Fibroblast of lung (primary cell): ENCODE measurements at places on chromosomes 2 and 18. TPM values are rescaled to one million over a fixed set of nuclear protein-coding genes. Genes with fewer than 3 reads are reported as not detected.

Gene G6PC2
- not detected in 2 replicates for total RNA-seq

Gene IL1F10
- total RNA-seq = not detected in 2 replicates

DNA sequence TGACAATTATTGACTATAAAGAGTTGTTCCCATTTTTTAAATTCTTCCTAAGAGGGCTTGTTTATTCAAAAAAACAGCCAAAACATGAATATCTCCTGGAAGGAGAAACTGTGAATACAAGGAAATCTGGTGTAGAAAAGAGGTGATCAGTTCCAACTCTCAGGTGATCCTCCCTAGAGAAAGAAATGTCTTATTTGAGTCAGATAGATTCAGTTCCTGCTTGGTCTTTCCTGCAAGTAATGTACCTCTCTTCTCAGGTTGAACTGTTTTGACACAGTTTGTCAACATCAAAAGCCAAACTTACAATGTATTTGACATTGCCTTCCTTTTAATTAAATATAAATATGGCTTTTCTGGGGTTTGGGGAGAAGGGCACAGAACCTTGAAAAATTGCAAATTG is 567.4 kb downstream of the ARHGAP15 start:
- no peak for DNase-seq

DNA sequence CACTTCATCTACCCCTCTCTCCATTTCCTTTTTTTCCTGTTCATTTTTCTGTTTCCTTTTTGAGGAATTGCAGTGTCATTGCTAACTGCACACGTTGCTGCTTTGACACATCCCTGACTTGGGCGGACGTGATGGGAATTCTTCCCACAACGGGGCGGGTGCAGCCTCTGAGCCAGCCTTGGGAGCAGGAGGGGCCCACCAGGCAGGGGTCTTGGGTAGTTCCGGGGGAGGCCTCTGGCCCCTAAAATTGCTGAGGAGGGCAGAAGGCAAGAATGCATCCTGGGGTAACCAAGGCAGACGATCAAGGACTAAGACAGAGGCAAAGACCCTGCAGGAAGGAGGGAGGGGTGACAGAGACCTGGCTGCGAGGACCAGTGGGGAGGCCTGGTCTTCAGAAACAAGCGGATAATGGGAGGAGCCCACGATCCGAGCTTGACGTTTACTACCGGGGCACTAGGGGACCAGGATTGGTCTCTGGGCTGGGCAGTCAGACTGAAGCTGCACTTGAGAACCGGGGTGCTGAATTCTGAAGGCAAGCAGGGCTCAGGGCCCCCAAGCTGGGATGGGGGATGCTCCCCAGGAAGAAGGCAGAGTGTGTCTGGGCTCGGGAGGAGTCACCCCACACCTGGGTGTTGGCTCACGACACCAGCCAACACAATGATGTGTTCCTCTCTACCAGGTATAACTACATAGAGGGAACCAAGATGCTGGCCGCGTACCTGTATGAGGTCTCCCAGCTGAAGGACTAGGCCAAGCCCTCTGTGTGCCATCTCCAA is 14.8 kb upstream of the CNDP1 start:
- no peak for DNase-seq

DNA sequence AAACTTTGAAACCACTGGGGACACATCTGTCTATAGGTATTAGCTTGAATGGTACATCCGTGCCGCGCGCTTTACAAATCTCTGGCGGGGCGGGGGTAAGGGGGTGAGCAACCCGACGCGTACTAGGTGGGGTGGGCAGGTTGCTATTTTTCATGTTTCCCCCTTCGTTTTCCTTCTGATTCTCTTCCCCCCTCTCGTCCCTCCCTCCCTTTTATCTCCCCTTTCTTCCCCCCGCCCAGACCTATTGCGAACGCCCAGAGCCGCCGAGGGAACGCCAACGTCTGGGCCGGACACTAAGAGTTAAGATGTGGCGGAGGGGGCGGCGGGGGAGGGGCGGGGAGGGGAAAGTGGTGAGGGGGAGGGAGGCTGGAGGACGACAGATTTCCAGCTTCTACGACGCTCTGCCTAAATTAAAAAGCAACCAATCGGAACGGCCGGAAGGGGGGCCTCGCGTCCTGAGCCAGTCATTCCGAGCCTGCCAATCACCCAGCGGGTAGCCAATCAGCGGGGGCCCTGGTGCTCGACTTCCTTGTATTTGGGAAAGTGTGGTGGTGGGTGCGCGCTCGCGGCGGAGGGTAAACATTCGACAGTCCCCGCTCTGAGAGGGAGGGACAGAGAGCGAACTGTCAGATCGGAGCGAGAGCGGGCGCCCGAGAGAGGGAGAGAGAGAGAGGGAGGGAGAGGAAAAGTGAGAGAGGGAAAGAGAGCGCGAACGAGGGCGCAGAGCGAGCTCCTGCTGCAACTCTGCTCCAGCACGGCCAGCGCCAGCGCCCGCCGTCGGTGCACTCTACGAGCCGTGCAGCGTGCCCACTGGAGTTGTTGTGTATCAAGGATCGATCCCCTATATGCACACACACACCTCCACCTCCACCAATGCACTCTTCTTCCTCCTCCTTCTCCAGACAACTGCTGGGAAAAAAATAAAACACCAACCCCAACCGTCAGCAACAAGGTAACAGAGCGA is at the start of gene POU3F3:
Gene POU3F3, plus strand, starts transcription at position 582 of the 964 bp plus-strand sequence. CDS start 1,396 bp downstream, outside the sequence.
- peak; percentile 21 for DNase-seq

- no peak for DNase-seq
Observed at GRCh38 chr2:106314444-106314843, 120.3 kb upstream of the UXS1 start.

DNA sequence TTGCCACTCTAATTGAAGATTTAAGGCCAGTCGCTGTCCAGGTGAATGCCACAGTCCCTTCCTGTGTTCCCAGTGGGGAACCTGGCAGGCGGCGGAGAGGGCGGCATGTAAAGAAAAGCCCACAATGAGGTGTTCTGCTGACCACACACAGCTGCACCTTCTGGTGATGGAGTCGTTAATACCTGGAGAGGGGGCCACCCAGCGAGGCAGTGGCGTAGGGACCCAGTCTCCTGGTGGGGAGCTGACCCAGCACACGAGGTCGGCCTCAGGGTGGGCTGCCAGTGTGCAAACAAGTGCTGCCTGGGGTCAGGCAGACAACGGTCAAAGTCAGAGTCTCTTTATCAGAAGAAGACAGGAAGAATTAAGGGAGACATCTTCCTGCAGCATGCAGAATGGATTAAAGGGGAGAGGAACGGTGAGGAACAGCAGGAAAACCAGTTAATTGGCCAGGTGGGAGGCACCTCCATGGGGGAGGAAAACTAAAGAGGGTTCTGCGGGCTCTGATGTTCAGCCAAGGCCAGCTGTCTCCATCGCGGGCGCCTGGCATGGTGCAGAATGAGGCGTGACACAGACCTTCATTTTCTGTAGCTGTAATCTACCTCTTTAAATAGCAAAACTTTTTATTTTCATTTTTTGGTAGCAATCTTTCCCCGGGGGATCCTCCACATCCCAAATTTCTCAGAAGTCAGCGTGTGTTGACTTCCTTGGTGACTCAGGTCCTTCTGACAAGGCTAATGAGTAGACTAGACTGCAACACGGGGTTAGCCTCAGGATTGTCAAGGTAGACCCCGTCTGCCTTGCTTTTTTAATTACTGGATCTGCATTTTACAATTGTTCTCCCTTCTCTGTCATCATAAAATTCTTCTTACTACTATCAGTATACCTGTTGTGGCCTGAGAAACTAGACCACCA is 78.3 kb downstream of the SMAD7 start:
- peak; percentile 72 for DNase-seq

DNA sequence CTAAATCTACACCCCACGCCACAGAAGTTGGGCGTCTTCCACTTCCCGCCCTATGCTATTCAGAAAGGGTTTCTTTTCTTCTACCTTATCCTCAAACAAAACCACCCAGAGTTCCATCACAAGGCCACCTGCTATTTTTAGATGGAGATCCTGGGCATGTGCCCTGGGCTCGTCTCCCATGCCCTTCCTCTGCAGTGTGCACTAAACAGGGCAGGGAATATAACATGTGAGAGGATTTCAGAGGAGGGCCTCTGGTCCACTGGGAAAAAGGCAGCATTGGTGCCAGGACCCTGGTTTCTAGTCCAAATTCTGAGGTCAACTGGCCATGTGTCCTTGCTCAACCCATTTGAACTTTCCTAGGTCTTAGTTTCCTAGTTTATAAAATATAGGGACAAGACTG is 320.0 kb downstream of the NCKAP5 start:
- no peak for DNase-seq
